Activated CD4-positive, alpha-beta memory T cell treated with anti-CD3 and anti-CD28 coated beads for 36 hours (primary cell): ENCODE measurements at places on chromosomes 13 and 19.
A peak's percentile ranks its signal among the peaks of the same experiment; 100 is the strongest.

DNA sequence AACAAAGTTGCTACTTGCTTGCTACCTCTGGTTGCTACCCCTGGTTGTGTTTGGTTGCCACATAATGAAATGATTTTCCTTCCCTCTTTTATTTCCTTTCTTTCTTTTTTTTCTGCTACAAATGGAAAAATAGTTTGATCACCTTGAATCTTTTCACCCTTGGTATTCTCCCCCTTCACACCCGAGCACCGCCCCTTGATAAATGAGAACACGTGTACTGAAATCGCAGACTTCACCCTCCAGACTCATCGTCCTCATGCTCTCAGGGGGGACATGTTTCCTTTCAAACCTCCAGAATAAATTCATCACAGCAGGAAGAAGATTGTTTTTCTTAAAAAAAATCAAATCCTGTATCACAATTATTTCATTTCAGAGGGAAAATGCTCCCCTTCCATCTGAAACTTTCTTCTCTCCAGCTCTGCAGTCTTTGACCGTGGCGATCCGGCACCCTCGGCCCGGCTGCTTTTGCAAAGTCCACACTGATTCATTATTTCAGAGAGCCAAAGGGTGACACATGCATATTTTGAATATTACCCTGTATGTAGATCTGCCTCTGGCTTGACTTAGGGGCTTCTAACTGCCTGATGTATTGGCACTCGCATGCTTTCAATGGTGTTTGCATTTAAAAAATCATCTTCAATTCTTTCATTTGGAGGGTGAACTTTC is 222.6 kb upstream of the MAB21L1 start:
- H3K27me3 ChIP-seq = peaks cover 4% of the 10 kb centered on the region
- H3K36me3 ChIP-seq = no peaks in the 10 kb centered on the region

DNA sequence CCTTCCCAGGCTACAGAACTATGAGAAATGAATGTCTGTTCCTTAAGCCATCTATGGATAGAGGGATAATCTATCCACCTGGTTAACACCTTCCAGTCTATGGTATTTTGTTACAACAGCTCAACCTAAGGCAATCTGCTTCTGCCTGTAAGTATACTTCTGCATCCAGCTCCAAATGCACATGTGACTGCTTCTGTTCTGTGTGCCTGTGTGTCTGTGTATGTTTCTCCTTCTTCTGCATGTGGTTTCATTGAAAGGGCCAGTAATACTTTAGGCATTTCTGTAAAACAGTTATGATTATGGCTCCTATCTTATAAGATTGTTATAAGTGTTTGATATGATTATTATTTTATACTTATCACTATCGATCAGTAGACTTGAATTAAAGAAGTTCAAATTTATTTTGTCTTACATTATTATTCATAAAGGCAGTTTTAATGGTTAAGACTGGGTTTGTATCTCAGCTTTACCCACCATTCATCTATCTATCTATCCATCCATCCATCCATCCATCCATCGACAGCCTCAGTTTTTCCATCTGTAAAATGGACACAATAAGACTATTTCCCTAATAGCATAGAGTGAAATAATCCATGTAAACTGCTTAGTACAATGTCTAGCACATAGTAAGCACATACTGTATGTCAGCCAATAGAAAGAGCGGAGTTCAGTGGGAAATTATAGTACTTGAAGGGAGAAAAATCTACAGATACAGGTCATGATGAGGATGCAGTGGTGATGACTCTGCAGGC is 37.5 kb upstream of the TM9SF2 start:
- peaks cover under 1% of the 10 kb centered on the region for H3K27me3 ChIP-seq
- H3K27ac ChIP-seq = peak overlapping the region; percentile 86
- peaks cover 33% of the 10 kb centered on the region for H3K4me1 ChIP-seq
- H3K36me3 ChIP-seq = no peaks in the 10 kb centered on the region
- no peak for DNase-seq
- peak overlapping the region; percentile 42 for H3K4me3 ChIP-seq

- H3K4me3 ChIP-seq = no peak overlapping the region
- H3K36me3 ChIP-seq = no peaks in the 10 kb centered on the region
- no peaks in the 10 kb centered on the region for H3K4me1 ChIP-seq
These were observed 16.2 kb downstream of the UNC13A start for GRCh38 chr19:17671906-17672305.

DNA sequence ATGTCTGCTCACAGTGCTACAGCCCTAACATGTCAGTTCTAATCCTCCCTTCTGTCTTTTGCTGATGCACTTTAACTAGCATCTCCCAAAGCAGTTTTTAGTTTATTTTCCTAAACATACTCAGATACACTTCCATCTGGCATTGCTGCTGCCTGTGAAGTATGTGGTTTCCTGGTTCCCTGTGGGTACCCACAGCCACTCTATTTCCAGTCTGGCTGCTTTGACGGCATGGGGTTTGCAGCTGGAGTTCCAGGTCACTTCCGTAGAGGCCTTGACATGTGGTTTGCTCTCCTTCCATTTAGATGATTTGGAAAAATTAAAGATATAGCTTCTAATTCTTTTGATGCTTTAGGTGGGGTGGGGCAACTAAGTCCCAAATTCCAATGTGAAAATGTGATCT is 375.5 kb downstream of the PCDH20 start:
- DNase-seq = no peak
- H3K4me3 ChIP-seq = no peak overlapping the region
- H3K4me1 ChIP-seq = no peaks in the 10 kb centered on the region
- no peaks in the 10 kb centered on the region for H3K36me3 ChIP-seq
- no peak overlapping the region for H3K27ac ChIP-seq

GRCh38 chr13:34114581-34114980 is 296.6 kb downstream of the RFC3 start:
- no peak overlapping the region for H3K4me3 ChIP-seq
- no peak for DNase-seq
- no peaks in the 10 kb centered on the region for H3K4me1 ChIP-seq
- H3K27ac ChIP-seq = no peak overlapping the region
- H3K27me3 ChIP-seq = no peaks in the 10 kb centered on the region

DNA sequence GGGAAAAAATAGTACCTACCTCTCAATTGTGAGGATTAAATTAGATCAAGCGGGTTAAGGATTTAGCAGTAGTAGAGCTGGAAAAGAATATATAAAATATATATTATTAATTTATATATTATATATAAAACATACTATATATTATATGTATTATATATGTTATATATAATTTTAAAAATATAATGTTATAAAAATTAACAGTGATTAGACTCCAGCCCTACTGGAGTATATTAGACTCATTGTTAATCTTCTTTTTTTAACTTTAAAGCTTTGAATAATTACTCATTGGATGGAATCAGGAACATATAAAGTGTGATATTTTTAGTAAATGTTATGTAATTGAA is 380 bp upstream of the MRPL54 start:
- peak overlapping the region; percentile 99 for H3K27ac ChIP-seq
- peak overlapping the region; percentile 99 for H3K4me3 ChIP-seq
- H3K4me1 ChIP-seq = peaks cover 34% of the 10 kb centered on the region
- no peaks in the 10 kb centered on the region for H3K27me3 ChIP-seq

DNA sequence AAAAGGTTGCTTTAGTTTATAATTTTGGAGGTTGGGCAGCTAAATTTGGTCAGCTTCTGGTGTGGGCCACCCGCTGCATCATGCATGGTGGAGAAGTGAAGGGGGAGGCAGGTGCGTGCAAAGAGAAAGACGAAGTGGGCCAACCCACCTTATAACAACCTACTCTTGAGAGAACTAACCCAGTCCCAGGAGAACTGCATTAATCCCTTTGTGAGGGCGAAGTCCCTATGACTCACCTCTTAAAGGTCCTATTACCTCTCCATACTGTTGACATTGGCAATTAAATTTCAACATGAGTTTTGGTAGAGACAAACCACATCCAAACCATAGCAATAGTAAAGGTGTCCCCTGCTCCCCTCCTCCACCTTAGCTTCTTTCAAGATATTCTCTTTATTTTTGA is 7.7 kb upstream of the FGF9 start:
- no peak for DNase-seq
- H3K4me1 ChIP-seq = no peaks in the 10 kb centered on the region
- H3K27me3 ChIP-seq = peaks cover 15% of the 10 kb centered on the region
- no peak overlapping the region for H3K27ac ChIP-seq
- no peaks in the 10 kb centered on the region for H3K36me3 ChIP-seq

DNA sequence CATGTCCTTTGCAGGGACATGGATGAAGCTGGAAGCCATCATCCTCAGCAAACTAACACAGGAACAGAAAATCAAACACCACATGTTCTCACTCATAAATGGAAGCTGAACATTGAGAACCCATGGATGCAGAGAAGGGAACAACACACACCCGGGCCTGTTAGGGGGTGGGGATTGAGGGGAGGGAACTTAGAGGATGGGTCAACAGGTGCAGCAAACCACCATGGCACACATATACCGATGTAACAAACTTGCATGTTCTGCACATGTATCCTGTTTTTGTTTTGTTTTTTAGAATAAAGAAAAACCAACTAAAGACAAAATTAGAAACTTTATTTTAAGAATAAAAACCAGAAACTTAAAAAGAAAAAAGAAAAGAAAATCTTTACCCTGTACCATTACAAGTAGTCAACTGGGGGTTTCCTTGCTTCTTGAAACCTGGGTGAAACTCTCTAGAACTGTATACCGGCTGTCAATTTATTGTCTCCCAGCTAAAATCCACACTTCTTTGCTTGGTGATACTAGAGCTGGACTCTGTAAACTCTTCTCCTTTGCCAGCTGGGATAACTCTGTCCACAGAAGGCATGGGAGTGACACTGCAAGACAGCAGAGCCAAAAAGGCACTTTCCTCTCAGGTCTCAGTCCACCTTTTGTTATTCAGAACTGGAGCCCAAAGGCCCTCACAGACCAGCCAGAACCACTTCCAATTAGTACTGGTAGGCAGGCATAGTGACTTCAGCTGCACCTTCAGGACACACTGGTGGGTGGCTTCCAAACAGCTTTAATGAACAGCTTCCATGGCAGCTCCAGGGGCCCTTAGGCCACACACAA is 9.0 kb downstream of the MICU2 start:
- peaks cover 66% of the 10 kb centered on the region for H3K4me1 ChIP-seq
- DNase-seq = no peak
- no peak overlapping the region for H3K4me3 ChIP-seq
- no peak overlapping the region for H3K27ac ChIP-seq
- no peaks in the 10 kb centered on the region for H3K27me3 ChIP-seq

- peaks cover 16% of the 10 kb centered on the region for H3K36me3 ChIP-seq
- H3K4me3 ChIP-seq = no peak overlapping the region
- H3K4me1 ChIP-seq = no peaks in the 10 kb centered on the region
These were observed 237.4 kb downstream of the RGCC start for GRCh38 chr13:41694545-41695301.

- H3K27me3 ChIP-seq = peaks cover 2% of the 10 kb centered on the region
- no peak overlapping the region for H3K4me3 ChIP-seq
- H3K4me1 ChIP-seq = peaks cover 4% of the 10 kb centered on the region
- no peak overlapping the region for H3K27ac ChIP-seq
- no peak for DNase-seq
These were observed 2.2 kb downstream of the TJP3 start for GRCh38 chr19:3710265-3710812.

DNA sequence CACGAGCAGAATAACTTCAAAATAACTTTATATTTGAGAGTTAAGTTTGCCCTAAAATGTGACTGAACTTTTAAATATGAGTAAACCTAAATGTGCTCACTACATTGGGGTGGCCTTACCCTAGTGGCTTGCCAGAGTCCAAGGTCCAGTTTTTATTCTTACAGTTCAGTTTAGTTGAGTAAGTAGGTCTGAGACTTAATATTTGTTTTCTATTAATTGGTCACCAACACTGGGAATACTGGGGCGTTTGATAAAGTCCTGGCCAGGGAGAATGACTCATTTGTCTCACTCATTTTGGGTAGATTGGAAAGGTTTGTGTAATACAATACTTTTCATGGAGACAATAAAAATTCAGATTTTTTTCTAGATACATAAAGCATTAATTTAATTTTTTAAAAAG is 127.8 kb upstream of the SPATA13 start:
- H3K27me3 ChIP-seq = peaks cover 24% of the 10 kb centered on the region
- H3K4me1 ChIP-seq = no peaks in the 10 kb centered on the region
- H3K27ac ChIP-seq = no peak overlapping the region
- no peaks in the 10 kb centered on the region for H3K36me3 ChIP-seq
- no peak overlapping the region for H3K4me3 ChIP-seq

- H3K36me3 ChIP-seq = peaks cover 60% of the 10 kb centered on the region
- H3K27me3 ChIP-seq = no peaks in the 10 kb centered on the region
- peaks cover 24% of the 10 kb centered on the region for H3K4me1 ChIP-seq
- no peak overlapping the region for H3K27ac ChIP-seq
- H3K4me3 ChIP-seq = no peak overlapping the region
These were observed 4.1 kb downstream of the ZNF805 start for GRCh38 chr19:57244513-57244912.

GRCh38 chr13:65638572-65639168 is 1591.5 kb downstream of the PCDH9 start:
- no peaks in the 10 kb centered on the region for H3K36me3 ChIP-seq
- H3K27ac ChIP-seq = no peak overlapping the region
- no peak overlapping the region for H3K4me3 ChIP-seq
- H3K4me1 ChIP-seq = no peaks in the 10 kb centered on the region
- DNase-seq = no peak

GRCh38 chr19:31214086-31214485 is 135.2 kb downstream of the TSHZ3 start:
- peaks cover 26% of the 10 kb centered on the region for H3K4me1 ChIP-seq
- H3K27ac ChIP-seq = peak overlapping the region; percentile 99
- no peaks in the 10 kb centered on the region for H3K36me3 ChIP-seq
- DNase-seq = peak; percentile 96
- H3K27me3 ChIP-seq = peaks cover 3% of the 10 kb centered on the region

DNA sequence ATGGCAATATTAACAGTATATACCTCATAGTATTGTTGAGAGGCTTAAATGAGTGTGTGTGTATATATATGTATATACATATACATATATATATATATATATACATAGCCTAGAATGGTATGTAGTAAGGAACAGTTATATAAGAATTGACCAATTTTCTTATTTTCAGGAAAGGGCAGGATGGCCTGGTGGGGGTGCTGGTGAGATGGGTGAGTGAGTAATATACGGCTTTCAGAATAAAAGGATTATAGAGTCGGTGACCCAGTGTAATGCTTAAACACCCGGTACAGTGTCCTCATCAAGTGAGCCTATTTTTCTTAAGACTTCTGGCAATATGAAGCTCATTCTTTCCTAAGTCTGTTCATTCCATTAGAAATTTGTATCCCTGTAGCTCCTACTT is 11.7 kb upstream of the FAM216B start:
- no peaks in the 10 kb centered on the region for H3K36me3 ChIP-seq
- H3K4me1 ChIP-seq = no peaks in the 10 kb centered on the region
- H3K27ac ChIP-seq = no peak overlapping the region

GRCh38 chr13:98483601-98484288 is 93.2 kb downstream of the STK24 start:
- peaks cover 12% of the 10 kb centered on the region for H3K36me3 ChIP-seq
- H3K27ac ChIP-seq = peak overlapping the region; percentile 67
- no peaks in the 10 kb centered on the region for H3K27me3 ChIP-seq
- H3K4me1 ChIP-seq = peaks cover 90% of the 10 kb centered on the region

GRCh38 chr13:53064731-53065130 is 36.1 kb downstream of the OLFM4 start:
- no peak overlapping the region for H3K27ac ChIP-seq

DNA sequence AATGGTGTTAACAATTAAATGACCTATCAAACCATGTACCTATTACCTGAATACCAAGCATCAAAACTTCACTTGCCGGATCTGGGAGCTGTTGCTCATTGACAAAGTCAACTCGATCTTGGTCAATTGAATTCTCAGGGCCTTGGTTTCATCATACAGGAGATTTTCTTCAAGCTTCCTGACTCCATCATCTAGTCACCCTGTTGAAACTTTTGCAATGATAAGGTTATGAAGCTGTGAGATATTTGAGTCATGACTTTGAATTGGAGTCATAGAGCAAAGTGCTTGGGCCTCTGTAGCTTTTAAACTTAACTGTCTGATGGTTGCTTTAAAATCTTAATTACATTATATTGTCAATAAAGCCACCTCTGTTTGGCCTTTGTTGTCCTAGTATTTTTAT is 260.9 kb downstream of the COG6 start:
- no peaks in the 10 kb centered on the region for H3K36me3 ChIP-seq
- no peak overlapping the region for H3K27ac ChIP-seq
- H3K4me3 ChIP-seq = no peak overlapping the region
